Osteocyte (in vitro differentiated cells): ENCODE measurements at places on chromosomes 12 and 14.
A peak's percentile ranks its signal among the peaks of the same experiment; 100 is the strongest.

GRCh38 chr12:89501793-89502192 is 22.8 kb downstream of the GALNT4 start:
- no peak for DNase-seq

DNA sequence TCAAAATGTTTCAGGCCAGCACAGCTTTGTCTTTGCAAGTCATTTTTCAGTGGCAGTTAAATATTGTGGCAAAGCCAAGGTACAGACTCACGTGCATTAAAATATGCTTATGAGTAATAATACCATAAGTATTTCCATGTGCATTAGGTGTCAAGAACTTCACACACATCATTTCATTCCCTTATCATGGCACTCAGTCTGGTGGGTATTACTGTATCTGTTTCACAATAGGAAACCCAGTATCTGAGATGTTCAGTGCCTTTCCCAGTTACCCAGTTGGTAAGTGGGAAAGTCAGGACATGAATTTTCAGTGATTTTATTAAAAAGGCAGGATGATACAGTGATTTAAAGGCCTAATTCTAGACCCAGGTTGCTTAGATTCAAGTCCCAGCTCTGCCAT is 52.9 kb downstream of the IFNG start:
- DNase-seq, result no peak

DNA sequence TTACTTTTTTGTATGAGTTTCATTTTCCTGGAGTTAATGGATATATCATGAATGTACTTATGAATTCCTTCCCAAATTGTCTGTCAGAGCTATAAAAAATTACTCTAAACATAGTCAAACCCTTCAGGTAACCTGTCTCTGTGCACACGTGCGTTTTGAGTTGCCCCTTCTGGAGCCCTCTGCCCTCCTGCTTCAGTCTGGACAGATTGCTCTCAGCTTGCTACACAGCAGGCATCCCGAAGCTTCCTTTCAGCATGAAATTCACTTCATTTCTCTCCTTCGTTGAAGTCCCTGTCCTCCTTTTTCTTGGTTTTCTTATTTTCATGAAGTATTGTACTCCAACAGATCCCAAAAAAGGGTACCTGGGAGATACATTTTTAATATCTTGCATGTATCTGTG is 47.3 kb downstream of the FNTB start:
- DNase-seq, result no peak

DNA sequence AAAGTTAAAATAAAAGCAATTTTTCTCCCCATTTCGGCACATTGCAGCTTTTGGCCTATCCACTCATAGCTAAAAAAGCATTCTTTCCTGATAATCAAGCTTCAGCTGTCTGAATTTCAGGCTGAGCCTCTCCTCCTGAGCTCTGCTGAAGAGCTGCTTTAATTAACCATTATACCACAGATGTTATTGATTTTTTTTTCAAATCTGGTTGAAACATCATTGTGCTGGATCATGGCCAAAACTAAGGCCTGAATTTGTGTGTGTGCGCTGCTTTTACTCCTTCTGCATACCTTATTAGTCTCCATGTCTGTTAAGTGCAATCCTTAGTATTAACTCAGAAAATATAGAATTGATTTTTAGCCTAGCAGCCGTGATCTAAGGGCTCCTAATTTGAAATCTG is 52.3 kb downstream of the MBIP start:
- no peak for DNase-seq

GRCh38 chr12:107014055-107014454 is 27.1 kb upstream of the MTERF2 start:
- no peak for DNase-seq

DNA sequence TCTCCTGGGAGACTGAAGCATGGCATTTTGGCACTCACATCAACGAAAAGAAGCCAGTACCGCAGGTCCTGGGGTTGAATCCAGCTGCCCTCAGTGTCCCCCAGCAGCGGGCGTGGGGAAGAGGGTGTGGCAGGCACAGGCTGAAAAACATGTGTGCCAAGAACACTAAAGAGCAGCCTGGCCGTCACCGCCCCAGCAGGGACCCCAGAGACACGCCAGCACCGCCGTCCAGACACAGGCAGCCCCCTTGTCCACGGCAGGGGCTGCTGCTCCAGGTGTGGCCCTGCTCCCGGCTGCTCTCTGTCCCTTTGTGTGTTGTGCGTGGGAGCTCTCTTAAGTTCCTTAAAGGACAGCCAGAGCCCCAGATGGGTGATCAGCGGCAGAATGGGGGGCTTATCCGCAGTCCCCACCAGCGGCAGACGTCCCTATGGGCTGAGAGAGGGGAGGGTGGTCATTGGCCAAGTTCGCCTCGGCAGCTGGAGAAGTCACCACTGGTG is 556 bp downstream of the PHETA1 start:
- no peak for DNase-seq

DNA sequence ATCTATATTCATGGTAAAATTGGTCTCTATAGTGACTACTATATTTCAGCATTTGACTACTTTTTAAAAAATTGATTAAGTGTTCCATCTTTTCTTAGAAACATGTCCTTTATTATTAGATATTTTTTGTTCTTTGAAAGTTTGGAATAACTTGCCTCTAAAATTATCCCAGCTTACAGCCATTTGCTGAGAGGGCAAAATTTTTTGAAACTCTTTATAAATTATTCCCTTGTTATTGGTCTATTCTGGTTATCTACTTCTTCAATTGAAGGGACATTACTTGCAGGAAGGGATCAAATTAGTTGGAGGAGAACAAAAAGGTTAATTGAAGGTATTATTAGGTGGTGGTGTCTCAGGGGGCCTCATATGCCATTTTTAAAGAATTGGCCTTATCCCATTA is 184.1 kb downstream of the TTC6 start:
- no peak for DNase-seq

DNA sequence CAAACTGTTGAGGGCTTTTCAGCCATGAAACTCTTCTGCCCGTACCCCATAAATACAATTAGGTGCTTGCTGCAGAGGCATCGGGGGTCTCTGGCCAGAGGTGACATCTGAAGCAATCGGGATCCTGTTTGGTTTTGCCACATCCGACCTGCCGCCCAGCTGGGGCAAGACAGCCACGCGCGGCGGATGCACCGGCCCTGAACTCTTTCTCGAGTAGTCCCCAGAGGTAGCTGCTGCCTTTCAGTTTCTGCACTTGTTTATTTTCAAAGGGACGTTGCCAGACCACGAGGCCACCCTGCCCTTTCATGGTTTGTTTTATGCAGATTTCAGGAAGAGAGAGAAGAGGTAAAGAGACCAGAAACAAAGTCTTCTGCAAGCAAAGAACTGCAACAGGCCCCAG is 10.6 kb upstream of the MLXIP start:
- no peak for DNase-seq

GRCh38 chr14:56996721-56997399 is 186.6 kb upstream of the OTX2 start:
- DNase-seq, result no peak

DNA sequence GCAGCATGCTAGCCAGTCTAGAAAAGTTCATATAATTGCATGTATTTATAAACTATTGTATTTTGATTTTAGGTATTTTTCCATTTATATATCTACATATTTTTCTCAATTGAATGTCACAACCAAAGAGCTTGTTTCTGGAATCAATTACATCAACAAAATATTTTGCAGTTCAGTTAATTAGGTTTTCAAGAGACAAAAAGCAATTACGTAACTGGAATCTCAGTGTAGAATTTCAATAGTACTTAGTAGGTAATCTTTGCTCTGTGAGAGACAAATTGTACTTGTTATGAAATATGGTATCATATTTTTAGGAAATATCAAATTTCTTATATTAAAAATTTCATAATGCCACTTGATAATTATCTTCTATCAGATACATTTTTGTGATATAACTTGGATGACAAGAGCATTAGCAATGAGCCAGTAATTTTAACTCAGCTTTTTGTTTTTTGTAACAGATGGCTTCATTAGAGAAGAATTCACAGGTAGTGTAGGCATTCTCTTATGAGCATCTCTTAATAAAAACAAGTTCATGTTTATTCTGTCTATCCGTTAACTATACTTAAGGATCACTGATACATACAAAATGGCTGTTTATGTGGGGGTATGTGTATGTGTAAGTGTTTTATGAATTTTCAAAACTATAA is 774.7 kb downstream of the C12orf50 start:
- DNase-seq, result no peak

GRCh38 chr14:31167032-31167431 is 40.6 kb downstream of the HECTD1 start:
- no peak for DNase-seq

- peak; percentile 81 for DNase-seq
These were observed 2.5 kb upstream of the CCND2 start for GRCh38 chr12:4270831-4271716.

GRCh38 chr14:101604228-101604934 is 43.1 kb downstream of the DIO3 start:
- peak; percentile 77 for DNase-seq

DNA sequence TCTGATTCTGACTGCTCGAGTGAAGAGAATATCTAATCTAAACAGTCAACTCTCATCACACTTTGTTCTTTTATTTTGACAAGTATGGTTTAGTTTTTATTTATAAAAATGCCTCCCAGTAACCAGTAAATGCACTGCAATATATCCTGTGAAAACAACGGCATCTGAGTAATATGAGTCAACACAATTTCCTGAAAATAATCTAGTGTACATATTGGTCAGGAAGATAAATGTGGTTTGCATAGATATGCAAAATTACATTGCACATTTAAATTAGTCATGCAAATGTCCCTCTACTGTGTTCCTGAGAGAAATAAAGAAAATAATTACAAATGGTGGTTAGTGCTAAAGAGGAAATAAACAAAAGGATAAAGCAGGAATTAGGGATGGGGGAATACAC is 1190.7 kb upstream of the SEL1L start:
- no peak for DNase-seq

DNA sequence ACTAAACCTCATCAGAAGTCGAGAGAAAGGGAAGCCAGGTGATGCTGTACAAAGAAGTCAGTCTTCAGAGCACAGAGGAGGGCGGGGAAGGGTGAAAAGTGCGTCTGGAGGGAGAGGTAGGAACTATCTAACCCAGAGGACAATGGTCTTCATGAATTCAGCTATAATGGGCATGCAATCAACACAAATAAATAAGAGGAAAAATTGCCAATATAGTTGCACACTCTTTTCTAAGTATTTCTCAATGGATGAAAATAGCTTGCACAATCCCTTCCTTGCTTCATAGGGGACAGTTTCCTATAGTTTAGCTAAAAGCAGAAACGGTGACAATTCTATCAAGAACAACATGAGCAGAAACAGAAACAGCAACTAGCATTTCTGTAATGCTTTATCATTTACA is 931.2 kb downstream of the AACS start:
- no peak for DNase-seq

- no peak for DNase-seq
These were observed 161.0 kb upstream of the FKBP4 start for GRCh38 chr12:2633825-2634200.

DNA sequence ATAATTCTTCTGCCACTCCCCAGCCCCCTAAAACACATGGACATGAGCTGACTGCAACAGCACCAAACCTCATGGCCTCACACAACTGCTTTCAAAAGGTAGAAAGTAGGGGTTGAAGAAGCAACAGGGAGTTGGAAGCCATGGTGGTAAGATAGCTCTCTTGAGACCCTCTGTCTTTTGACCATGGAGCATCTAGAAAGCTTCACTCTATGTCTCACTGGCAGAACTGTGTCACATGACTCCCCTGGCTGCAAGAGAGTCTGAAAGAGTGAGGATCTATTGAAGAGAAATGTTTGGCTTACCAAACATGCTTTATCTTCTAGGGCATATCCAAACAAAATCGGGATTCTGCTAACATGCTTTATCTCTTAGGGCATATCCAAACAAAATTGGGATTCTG is 142.9 kb upstream of the WSCD2 start:
- DNase-seq, result no peak

DNA sequence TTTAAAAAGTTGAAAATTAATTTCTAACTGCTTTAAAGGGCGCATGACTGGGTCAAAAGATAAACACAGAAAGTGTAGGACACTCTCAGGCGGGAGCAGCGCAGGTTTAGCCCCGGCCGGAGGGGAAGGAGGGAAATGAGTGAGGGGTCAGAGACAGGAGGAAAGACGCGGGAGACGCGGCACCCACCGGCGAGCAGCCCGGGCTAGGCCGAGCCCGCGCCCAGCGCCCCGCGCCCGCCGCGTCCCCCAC is 591 bp downstream of the GXYLT1 start:
- DNase-seq, result no peak

GRCh38 chr12:52867642-52868041 is 18.8 kb upstream of the KRT78 start:
- DNase-seq, result no peak

GRCh38 chr14:34015383-34015782 is 64.5 kb upstream of the EGLN3 start:
- DNase-seq, result no peak

DNA sequence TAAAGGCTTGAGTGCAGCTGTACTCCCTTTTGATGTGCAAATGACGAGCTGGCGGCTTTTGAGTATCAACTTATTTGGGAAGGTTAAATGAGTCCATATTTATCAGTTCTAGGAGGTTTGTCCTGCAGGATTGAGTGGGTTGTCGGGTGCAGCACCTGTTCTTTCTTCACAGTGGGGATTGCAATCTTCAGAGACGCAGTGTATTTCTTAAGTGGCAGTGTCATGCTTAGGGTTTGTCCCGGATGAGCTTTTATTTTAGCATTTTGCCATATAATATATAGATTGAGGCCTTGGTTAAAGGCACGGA is 1.2 kb downstream of the FUT8 start:
- DNase-seq, result no peak

DNA sequence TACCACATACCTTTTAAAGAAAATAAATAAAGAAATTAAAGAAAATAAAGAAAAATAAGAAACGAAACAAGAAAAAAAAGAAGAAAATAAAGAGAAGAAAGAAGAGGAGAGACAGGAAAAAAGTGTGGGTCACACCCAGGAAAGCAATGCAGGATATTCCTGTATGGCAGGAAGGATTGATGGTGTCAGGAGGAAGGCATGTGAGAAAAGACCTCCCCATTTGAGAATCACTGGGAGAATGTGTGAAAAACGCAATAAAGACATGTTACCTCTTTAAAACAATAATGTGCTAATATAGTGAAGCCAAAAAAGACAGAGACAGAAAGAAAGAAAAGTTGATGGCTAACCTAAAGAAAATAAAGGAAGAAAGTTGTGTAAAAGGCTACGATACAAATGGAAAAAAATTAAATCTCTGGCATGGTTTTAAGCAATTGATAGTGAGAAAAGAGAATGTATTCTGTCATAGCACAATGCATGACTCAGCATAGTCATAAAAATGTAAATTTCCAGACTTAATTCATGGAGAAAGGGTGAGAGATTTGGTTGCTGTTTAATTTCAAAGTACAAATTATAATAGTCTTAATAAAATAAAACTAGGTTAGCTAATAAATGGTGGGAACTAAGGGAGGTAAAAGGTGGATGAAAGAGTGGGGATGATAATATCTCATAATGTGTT is 24.3 kb upstream of the FOXG1 start:
- no peak for DNase-seq
